NCI-H460 (cell line): ENCODE measurements at places on chromosomes 4 and X. TPM values are rescaled to one million over a fixed set of nuclear protein-coding genes. Genes with fewer than 3 reads are reported as not detected.
A peak's percentile ranks its signal among the peaks of the same experiment; 100 is the strongest.

DNA sequence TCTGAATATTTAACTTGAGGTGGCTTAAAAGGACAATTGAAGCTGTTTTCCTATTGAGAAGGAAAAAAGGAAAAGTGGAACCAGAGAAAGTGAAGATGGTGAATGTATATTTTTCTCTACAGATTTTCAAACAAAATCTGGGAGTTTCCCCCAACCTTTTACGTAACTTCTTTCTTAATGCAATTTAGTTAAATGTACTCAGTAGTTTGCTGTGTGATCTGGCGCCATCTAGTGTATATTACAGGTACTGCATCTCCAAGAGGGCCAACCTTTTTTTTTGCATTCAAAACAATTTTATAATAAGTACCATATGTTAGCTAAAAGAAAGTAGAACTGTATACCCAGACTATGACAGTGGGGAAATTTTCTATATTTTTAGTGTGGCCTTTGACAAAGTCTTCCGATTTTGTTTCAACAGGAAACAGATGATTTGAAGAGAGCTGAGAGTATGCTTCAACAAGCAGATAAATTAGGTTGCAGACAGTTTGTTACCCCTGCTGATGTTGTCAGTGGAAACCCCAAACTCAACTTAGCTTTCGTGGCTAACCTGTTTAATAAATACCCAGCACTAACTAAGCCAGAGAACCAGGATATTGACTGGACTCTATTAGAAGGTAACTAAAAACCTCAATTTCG lies 82.0 kb downstream of the PLS3 start:
- DNase-seq: peak; percentile 51

KIF4A gene
- 30.3 and 34.0 TPM in 2 replicates for total RNA-seq

MAGEC2 gene
- total RNA-seq: not detected in 2 replicates

- DNase-seq: no peak
Measured at GRCh38 chr4:25901030-25901430, 13.0 kb upstream of the SMIM20 start.

DNA sequence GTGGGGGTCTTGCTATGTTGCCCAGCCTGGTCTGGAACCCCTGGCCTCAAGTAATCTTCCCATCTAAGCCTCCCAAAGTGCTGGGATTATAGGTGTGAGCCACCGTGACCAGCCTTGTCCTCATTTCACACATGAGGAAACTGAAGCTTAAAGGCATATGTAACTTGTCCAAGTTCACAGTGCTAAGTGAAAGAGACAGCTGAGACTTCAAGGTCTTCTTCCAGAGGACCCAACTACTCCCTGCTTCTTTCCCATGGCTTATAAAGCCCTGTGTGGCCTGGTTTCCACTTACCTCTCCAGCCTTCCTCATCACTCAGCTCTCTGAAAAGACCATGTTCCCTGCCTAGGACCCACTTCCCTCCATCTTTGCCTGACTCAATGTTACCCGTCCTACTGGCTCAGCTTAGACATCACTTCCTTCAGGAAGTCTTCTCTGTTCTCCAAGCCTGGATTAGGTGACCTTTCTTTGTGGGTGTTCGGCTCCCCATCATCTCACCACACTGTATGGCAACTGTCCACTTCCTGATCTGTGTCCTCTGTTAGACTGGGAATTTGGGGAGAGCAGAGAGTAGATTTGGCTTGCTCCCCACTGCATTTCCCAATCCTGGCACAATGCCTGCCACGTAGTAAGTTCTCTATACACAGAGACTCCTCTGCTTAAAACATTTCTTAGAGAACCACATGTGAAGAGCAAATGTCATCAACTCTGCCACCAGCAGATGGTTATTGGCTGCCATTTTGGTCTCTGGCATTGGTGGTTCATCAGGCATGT lies 30.4 kb upstream of the LAMP2 start:
- DNase-seq: no peak
